ENCODE measurements at places on chromosomes 5 and 9.

DNA sequence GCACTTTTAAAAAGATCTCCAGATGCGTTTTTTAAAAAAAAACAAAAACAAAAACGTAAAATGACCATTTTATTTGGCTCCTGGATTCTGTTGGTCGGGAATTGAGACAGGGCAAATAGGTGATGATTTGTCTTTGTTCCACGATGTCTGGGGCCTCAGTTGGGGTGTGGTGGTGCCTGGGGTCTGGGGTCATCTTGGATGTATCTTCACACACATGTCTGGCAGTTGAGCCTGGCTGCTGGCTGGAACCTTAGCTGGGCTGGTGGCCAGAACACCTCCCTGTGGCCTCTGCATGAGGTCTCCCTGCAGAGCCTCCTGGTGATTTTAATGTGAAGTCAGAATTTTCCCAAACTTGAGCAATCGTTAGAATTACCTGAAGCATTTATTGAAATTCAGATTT, 42.5 kb upstream of the BASP1 start:
- DNase-seq = no peak

DNA sequence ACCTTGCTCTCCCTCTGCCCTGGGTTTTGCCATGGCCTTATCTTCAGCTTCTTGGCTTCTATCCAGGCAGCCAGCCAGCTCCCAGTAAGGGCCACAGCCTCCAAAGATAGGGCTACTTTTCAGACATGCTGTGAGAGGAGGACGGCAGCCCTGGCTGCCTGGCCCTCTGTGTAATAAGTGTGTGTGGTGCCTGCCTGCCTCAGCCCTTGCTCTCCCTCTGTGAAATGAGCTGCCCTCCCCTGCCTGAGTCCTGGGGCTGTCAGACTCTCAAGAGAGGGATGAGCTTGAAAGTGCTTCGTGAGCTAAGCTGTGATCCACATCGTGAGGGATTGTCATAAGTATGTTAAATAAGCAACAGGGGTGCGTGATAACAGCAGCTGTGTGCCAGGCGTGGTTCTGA, 8.1 kb downstream of the NDST1 start:
- DNase-seq = no peak

- DNase-seq = no peak
These were observed 178.2 kb downstream of the SEC61B start for GRCh38 chr9:99400184-99400731.

DNA sequence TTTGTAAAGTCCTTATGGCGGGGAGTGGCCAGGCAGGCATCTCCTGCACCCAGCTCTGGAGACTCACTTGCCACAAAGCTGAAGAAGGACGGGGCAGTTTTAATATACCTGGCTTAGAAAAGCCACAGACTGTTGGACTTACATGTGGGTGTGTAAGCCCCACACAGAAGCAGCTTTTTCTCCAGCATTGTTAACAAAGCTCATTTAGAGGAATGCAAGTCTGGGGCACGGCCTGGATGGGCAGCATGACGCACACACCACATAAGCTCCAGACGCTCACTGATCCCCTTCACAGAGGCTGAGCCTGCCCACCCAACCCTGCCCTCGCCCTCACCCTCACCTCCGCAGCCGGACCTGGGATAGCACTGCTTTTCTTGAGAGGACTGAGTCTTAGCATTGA, 58.0 kb upstream of the PDE8B start:
- DNase-seq = no peak

DNA sequence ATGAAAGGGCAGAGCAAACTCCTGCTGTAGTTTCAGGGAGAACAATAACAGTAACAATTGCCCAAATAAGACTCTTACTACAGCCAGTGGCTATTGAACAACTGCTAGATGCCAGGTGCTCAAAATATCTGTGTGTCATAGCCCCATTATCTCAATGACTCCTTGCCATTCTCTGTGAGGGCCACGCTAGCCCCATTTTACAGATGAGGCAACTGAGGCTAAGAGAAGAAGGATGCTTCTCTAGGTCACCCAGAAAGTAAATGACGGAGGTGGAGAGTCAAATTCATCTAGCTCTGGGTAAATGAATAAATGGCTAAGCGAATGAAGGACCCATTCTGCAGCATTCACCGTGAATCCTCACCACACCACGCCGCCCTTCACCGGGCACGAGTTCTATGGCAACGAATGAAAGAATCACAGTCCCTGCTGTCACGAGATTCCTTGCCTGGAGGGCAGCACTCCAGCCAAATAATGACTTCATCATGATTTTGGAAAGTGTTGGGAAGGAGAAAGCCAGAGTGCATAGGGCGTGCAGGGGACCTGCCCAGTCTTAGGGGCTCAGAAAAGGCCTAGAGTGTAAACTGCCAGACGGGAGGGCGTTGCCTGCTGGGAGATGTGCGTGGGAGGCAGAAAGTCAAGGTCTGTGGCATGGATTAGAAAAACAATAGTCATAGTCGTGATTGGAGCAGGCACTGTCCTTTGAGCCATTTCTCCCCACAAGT, 147.2 kb downstream of the C9orf50 start:
- no peak for DNase-seq

GRCh38 chr9:4080921-4081895, 218.7 kb downstream of the GLIS3 start:
- no peak for DNase-seq

DNA sequence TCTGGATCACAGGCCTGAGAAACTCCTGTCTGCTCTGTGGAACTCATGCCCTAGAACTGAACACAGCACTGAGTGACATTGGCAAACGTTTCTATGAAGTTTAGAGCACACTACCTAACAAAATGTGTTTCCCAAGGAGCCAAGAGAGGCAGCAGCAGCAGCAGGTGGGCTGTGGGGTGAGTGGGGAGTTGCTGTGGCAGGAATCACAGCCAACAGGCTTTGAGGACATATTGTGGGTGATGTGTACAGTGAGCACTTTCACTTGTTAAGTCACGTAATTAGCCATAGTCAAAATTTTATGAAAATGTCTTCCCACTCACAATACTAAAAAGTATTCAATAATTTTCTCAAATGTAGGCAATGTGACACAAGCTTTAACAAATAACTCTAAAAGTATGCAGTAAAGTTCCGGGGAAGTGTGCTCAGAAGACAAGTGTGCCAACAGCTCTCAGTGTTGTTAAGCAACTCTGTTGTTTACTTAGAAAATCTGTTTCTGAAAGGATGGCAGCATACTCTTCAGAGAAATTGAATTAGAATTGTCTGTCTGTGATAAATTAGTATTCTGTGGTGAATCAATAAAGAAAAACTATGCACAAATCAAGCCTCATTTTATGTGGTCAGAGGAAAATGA, 482.1 kb downstream of the SEMA5A start:
- DNase-seq = no peak

DNA sequence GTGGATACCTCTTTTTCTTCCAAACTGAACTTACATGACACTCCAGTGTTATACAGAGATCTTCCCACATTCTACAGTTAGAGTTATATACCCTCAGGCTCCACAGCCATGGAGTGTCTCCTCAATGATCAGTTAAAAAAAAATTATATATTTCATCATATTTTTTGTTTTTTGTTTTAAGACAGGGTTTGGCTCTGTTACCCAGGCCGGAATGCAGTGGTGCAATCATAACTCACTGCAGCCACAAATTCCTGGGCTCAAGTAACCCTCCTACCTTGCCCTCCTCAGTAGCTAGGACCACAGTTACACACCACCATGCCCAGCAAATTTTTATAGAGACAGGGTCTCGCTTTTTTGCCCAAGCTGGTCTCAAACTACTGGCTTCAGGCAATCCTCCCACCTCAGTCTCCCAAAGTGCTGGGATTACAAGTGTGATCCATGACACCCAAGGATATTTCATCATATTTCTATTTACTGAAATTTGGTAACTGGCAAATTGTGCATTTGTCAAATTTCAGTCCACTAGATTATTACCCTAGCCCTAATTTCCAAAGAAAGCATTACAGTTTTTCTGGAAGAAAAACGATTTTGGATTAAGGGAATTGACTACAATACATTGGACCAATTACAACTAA, 18.1 kb upstream of the SCAI start:
- DNase-seq = no peak

- DNase-seq = no peak
These were observed 89.3 kb downstream of the MACIR start for GRCh38 chr5:103347716-103348423.

Data from activated CD8-positive, alpha-beta memory T cell treated with anti-CD3 and anti-CD28 coated beads for 1 hour (primary cell).